ENCODE measurements at places on chromosomes 3 and 15.
A peak's percentile ranks its signal among the peaks of the same experiment; 100 is the strongest.

GRCh38 chr3:27713078-27713423 lies 9.1 kb downstream of the EOMES start:
- DNase-seq, result no peak

GRCh38 chr3:48403533-48404439 lies 26.1 kb downstream of the PLXNB1 start:
- DNase-seq, result no peak

DNA sequence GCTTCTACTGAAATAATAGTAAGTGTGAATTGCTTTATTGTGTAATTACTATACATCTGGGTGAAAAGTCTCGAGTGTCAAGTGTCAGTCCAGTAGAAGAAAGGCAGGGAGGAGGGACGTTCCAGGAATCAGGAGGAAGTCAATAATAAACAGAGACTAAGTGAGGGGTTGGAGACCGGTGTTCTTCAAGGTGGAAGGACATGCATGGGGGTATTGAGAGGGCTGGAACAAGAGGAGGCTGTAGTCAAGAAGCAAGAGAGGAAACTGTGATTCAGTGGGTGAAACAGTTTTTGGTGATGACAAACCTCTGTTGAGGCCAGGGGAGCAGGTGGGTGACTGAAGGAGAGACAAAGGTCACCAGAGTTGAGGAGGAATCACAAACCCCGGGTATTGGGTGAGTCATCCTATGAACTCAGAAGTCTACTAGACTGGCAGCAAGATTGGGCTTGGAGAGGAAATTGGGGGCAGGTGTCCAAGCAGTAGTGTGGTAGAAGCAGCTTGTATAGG lies 11.6 kb upstream of the SCAMP5 start:
- DNase-seq, result no peak

DNA sequence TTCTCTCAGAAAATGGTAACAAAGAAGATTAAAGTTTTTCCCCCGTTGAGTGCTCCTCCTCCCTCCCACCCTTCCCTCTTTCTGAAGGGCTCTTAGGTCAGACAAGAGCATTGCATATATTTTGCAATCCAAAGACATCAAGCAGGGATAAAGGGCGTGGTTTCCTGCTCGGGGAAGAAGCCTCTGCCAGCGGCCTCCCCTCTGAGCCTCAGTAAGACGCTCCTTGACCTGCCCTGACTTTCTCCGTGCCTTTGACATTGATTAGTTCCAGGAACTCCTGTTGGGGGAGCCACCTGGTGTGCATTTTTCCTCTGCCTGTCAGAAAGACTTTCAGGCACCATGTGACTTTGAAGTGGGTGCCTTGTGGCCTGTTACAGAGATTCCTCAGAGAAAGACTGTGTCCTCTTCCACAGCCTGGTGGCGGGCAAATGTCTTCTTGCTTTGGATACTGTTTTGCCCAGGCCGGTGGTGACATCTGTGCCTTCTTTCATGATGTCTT lies 87.2 kb upstream of the TBL1XR1 start:
- DNase-seq, result no peak

DNA sequence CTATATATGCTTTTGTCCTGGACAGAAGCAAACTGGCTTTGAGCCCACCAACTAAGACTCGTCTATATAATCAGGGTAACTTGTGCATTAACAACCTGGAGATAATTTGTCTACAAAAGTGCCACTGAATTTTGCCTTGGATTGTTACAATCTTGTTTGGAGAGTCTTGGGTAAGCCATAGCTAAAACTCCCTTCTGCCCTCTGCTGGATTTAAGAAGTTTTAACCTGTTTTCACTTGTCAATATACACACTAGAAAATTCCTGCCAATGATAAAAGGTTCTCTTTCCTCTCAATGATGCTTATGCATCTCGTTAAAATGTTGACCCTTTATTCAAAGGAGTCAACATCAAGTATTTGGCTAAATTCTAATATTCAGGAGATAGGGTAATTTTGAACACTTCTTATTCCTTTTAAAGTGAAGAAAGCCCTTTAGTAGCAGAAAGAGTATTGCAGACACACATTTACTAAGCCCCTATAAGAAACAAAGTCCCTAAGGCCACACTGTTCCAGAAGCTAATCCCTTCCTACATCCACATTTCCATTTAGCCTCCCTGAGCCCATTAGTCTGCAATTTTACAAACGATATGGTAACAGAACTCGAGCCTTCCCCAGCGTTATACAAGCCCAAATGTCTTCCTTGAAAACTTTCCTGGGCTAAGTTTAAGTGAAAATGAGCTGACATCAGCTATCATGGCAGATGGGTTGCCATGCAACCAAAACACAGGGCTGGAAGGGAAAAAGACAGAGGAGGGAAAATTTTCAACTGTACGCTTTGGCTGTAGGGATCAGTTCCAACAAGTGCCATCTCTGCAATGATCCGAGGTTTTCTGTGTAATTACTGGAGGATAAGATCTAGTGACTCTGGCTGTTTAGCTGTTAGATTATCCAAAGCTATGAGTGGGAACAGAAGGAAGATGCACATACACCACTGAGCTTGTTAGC lies 75.9 kb upstream of the FGF12 start:
- DNase-seq, result peak; percentile 14

- DNase-seq, result no peak
Measured at GRCh38 chr15:81887912-81888311, 157.9 kb downstream of the MEX3B start.

DNA sequence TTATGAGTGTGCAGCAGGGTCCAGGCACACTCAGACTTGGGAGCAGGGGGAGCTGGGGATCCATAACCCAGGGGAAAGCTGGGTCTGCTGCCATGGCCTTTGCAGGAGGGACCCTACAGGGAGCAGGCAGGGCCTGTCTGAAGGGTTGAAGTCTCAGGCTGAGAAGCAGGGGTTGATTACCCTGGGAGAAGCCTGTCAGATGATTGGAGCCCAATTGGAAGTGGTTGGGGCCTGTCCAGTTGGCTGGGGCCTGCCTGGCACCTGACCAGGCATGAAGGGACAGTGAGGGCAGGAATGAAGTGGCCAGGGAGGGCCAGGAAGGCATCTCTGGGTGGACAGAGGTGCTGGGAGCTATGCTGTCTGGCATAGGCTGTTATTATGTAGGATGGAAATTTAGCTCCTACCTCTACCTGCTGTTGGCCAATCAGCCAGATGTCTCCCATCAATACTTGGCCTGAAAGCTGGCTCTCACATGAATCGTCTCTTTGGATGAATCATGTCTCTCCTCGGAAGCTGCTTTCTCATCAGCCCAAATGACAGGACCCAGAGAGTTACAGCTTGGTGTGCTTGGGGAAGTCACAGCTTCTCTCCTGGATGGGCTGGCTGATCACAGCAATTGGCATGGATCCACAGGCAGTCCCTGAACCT lies 27.4 kb upstream of the SLCO2A1 start:
- no peak for DNase-seq

DNA sequence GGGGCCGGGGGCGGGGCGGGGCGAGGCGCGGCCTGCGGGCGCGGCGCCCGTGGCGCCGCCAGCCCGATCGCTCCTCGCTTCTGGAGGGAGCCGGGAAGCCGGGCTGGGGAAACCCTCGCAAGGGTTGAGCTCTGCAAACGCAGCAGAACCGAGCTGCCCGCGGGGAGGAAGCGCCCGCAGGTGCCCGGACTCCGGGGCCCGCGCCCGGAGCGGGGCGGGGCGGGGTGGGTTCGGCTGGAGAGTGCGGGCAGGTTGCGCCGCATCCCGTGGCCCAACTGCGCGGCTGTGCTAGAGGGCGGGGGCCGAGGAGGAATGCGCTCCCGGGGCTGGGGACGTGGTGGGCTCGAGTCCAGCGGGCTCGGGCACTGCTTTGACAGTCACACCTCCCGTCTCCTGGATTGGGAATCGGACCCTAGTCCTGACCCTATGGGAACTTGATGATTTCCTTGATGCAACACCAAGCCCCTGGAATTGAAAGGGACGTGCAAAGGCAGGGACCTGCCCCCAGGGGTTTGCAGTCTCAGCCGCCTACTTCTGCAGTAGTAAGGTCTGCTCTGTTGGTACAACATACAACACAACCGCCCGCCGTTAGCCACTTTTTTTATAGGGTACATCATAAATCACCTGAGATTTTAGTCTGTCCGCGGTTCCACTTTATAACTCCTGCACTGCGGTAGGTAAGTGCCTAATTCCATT lies 34.3 kb downstream of the ZBTB38 start:
- peak; percentile 67 for DNase-seq

DNA sequence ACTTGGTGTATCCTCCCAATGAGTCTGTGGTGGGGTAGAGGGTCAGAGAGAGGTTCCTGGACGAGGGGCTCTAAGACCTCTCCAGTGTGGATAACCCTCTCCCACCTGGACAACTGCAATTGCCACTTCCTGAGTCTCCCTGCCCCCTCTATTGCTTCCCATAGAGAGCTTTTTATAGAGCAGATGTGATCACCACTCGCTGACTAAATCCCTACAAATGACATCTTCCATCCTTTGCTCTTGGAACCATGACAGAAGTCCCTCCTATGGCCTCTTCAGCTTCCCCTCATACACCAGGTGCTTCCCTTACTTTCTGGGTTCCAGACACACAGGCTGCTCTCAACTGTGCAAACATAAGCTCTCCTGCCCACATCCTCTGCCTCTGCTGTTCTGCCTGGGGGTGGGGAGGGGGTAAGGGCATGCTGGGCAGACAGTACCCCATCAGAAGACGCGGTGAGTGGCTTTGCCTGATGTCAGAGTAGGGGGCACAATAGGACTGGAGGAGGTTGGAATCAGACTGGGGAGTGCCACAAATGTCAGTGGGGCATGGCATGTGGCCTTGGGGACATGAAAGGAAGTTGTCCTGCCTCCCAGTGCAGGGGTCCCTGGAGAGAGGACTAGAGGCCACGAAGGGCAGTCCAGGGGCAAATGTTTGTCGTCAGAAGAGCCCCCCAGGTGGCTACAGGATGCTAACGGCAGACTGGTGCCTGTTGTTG lies 15.2 kb downstream of the ITIH3 start:
- no peak for DNase-seq

GRCh38 chr15:39079296-39079847 lies 501.5 kb upstream of the THBS1 start:
- DNase-seq, result no peak

DNA sequence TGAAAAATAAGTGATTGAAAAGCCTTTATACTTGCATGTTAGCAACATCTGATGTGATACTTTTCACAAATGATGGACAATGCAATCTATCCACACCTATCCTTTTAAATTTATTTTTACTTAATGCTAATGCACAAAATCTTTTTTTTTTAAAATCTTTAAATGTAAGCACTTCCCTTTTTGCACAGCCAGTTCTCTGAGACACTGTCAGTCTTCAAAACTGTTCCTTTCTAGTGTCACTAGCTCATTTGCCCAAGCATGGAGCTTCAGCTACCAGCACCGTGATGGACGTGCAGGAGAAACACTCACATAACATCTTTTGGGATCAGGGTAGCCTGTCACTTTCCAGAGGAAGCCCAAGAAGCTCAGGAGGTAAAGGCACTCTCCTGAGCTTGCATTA lies 50.1 kb downstream of the NR1D2 start:
- DNase-seq, result no peak

DNA sequence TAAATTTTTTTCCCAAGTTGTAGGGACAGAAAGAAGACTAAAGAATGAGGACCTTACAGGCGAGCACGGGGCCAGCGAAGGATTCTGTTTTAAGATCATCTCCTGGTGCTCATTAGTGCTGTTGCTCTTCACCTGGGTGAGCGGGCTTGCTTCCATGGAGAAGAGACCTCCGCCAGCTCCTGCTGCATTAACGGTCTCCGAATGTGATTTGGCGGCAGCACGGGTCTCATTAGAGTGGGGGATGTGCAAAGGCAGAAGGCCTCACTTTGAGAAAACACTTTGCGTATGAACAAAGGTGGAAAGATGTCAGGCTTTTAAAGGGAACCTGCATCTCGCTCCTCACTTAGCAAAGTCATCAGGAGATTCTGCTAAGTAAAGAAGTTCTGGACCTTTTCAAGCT lies 753.4 kb upstream of the CFAP20DC start:
- no peak for DNase-seq

DNA sequence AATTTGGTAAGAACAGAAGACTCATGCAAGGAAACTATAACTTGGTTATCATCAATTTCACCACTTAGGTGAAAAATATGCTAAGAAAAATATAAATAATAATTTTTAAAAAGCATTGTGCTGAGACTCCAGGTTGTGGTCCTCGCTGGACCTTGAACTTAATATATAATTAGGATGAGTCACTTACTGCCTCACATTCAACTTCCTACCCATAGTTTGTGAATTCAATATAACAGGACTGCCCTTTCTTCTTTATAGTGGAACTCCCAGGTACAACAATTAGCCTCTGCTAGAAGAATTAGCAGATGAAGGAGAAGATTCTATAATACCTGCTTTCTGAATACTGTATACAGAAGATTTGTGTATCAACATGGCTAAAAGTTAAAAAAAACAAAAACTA lies 149.1 kb upstream of the SPRED1 start:
- no peak for DNase-seq

GRCh38 chr15:44028349-44028748 lies 166.7 kb downstream of the FRMD5 start:
- DNase-seq, result no peak

GRCh38 chr3:164752812-164753211 lies 325.5 kb downstream of the SI start:
- DNase-seq, result no peak

All from germinal center (tissue), 1 donor.